ENCODE measurements at places on chromosomes 3 and 15.

GRCh38 chr3:183984749-183985729 is 32.6 kb downstream of the ABCC5 start:
- no peak for DNase-seq

- DNase-seq, result no peak
Observed at GRCh38 chr3:12833222-12834161, 7.9 kb downstream of the RPL32 start.

GRCh38 chr3:54164192-54164975 is 42.0 kb downstream of the CACNA2D3 start:
- no peak for DNase-seq

DNA sequence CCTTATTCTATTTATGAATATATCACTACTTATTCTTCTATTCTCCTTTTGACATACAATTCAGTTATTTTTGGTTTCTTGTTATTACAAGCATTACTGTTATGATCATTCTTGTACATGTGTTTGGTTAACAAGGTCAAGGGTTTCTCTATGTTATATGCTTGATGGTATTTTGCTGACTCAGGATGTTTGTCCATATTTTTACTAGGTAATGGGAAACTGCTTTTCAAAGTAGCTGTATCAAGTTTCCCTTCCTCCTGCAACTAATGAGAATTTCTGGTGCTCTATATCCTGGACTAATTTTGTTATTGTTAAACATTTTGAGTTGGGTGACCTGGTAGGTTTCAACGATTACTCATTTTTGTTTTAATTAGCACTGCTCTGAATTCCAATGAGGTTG is 841.0 kb downstream of the OTOL1 start:
- no peak for DNase-seq
